ENCODE measurements at places on chromosomes 3 and 15. TPM values are rescaled to one million over a fixed set of nuclear protein-coding genes. Genes with fewer than 3 reads are reported as not detected.
A peak's percentile ranks its signal among the peaks of the same experiment; 100 is the strongest.

ASB14 gene
- total RNA-seq = not detected

SLC12A1 gene
- not detected for total RNA-seq

GRCh38 chr15:60525341-60526039 lies 46.5 kb upstream of the ICE2 start:
- no peak overlapping the region for H3K27ac ChIP-seq
- no peak overlapping the region for H3K4me3 ChIP-seq
- H3K27me3 ChIP-seq = no peaks in the 10 kb centered on the region
- no peak for DNase-seq

DNA sequence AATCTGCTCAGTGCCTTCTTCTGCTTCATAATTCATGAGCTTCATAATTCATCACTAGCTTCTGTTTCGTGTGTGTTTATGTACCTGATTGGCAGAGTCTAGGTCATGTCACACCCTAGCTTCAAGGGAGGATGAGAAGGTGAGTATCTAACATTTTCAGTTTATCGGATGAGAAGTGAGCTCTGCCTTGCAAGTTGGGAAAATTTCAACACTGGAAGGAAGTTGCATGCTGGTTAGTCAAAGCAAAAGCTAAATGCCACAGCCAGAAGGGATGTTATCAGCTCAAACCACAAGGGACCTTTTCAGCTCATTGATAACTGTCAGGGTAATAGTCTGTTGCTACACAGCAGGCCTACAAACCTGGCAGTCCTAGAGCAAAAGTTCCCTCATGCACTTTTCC lies 7.3 kb upstream of the TNFSF10 start:
- no peak overlapping the region for H3K27ac ChIP-seq
- peak; percentile 27 for DNase-seq
- H3K4me1 ChIP-seq = no peaks in the 10 kb centered on the region
- H3K4me3 ChIP-seq = no peak overlapping the region
- H3K27me3 ChIP-seq = peaks cover 4% of the 10 kb centered on the region
- no peaks in the 10 kb centered on the region for H3K36me3 ChIP-seq

DNA sequence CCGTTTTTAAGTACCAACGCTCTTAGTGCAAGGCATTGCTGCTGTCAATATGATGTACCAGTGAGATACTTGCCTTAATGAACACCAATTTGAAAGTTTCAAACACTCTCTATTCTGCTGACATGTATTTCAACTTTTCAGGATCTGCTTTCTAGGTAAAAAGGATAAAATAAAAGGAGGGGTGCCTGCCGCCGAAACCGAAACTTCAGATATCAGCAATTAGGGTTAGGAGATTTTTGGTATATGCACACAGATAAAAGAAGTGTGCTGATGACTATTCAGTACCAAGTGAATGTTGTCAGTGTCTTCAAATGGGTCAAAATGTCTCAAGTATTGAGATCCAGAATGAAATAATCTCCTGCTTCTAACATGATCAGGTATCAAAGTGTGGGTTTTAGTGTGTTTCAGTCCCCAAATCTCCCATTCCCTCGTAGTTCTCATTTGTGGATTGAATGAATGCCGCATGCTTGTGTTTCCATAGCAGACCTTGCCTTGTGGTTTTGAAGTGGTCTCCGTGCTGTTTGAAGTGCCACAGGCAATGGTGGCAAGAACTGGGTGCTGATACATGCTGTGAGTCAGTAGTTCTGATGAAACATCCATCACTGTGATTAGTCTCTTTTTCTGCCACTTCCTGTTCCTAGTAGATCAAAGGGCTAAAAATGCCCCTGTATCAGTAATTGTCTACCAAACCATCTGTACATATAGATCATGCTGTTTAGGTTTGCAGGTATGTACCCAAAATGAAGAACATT lies 22.5 kb downstream of the CHST14 start:
- H3K4me1 ChIP-seq = no peaks in the 10 kb centered on the region
- no peaks in the 10 kb centered on the region for H3K36me3 ChIP-seq
- no peak for DNase-seq
- no peak overlapping the region for H3K27ac ChIP-seq
- peaks cover 13% of the 10 kb centered on the region for H3K27me3 ChIP-seq
